ENCODE measurements at places on chromosomes 3 and 15.

DNA sequence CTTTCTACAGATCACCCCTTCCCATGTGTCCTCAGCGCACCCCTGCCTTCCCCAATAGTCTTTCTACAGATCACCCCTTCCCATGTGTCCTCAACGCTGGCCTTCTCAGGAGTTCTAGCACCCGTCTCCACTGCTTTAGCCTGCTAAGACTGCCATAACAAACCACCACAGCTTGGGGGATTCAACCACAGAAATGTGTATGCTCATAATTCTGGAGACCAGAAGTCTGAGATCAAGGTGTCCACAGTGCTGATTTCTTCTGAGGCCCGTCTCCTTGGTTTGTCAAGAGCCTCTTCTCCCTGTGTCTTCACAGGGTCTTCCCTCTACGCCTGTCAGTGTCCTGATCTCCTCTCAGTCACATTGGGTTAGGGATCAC lies 68.1 kb upstream of the CGNL1 start:
- no peak for DNase-seq

DNA sequence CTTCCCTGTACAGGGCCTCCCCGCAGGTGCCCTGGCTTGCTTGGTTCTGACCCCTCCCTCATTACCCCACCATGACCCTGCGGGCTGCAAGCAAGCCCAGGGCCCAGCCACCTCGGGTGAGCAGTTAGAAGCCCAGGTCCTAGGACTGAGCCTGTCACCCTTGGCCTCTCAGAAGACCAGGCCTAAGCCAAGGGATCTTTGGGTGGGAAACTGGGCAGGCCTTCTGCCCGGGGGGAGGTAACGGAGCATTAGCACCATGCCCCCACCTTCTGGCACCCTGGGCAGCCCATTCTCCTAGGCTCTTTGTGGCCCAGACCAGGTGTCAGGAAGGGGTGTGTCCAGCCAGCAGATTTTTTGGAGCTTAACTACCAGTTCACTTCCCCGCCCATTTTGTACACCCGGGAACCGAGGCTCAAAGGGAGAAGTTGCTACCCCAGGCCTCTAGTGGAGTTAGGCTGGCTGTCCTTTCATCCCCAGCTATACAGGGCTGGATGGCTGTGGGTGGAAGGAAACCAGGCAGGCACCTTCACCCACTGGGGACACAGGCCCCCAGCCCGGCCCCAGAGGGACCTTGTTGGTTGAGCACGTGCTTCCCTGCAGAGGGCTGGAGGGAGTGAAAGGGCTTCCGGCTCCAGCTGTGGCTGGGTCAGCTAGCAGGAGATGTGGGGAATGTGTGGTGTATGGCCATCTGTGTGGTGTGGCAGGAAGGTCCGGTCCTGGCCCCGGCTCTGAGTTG lies 1.4 kb downstream of the CSK start:
- DNase-seq: peak; percentile 74

DNA sequence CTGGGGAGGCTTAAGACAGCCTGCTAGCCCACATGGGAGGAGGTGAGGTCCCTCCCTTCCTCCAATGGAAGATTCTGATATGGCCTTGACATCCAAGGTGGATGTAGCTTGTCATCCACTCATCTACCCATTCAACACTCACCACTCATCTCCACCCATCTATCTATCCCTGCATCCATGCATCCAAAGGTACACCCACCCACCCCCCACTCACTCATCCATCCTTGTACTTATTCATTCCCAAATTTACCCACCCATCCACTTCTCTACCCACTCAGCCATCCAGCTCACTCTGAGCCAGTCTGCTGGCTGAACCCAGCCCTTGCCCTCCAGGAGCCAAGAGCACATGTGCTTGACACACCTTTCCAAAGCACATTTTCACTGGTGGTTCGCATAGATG lies 189.7 kb downstream of the TLE3 start:
- DNase-seq: no peak

DNA sequence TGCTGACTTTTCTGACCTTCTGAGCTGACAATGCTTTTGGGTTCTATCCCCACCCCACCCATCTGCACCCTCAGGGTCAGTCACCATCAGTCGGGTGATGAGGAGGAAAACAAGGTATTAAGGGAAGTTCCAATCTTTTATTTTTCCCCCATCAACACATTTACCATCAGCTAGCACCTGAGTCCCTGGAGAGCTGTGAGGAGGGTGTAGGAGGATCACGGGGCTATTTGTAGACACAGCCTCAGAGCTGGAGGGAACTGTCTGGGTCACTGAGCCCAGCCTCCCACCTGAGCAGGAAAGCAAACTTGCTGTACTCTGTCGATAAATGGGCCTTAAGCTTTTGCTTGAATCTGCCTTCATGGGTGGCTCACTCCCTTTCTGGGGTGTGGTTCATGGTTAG lies 24.8 kb upstream of the ZFAND6 start:
- DNase-seq: no peak

DNA sequence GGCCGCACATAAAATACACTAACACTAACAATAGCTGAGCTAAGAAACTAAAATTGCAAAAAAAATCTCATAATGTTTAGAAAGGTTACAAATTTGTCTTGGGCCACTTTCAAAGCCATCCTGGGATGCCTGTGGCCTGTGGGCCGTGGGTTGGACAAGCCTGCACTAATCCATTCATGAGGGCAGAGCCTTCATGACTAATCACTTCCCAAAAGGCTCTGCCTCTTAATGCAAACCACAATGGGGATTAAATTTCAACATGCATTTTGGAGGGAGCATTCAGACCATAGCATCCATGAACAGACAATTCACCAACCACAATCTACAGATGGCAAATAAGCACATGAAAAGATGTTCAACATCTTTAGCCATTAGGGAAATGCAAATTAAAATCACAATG lies 128.2 kb downstream of the SUCLG2 start:
- DNase-seq: no peak

- DNase-seq: no peak
These were observed 220.7 kb upstream of the GAP43 start for GRCh38 chr3:115402651-115403050.

DNA sequence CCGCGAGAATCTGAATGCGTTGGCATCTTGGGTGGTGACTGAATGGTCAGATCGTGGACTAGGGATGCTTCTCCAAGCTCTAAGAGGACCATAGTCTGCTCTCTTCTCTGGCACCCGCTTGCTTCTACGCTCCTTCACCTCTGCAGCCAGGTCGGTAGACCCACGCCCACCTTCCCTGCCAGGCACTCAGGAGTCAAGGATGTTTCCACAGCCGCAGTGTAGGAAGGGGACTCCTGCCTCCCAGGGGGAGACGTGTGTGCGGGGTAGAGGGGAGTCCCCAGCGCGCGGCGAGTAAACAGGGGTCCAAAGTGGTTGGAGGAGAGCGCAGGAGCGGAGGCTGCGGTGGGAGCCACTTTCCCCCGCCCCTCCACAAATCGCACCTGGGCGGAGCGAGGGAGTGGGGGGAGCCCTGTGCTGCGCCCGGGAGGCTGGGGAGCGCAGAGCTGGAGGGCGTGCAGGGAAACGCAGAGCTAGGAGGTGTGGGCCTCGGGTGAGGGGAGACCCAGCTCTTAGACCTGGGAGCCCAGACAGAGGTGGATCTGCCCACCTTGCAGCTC lies 1.7 kb downstream of the LRRC3B start:
- DNase-seq: no peak

DNA sequence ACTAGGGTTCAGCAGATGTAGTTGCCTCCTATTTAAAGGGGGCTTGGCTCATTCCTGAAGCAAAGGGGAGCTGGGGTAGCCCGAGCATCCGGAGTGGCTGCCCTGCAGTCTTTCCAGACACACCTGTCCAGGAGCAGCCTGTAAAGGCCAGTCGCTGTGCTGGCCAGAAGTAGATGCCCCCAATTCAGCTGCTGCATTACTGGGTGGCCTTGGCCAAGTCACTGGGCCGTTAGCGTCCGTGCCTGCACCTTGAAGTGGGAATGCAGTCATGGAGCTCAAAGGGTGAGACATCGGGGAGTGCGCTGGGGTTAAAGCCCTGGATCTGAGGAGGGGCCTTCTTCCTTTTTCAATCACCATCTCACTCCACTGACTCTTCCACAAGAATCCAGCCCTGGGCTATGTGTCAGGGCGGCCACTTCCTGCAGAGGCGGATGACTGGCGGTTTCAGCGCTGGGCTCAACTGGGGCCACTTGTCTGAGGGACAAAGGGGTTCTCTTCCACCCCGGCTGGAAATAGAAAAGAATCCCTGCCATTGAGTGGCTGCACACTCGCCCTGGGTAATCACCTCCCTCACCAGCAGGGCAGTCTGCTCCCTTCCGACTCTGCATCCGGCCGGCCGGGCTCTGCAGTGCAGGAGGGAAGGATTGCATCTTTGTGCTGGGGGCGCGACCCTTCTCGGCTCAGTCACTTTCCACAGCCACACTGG lies 11.8 kb downstream of the ALDH1A3 start:
- DNase-seq: no peak

GRCh38 chr15:60372756-60373155 lies 25.0 kb downstream of the ANXA2 start:
- DNase-seq: no peak

- DNase-seq: no peak
These were observed 121.6 kb upstream of the EIF1B start for GRCh38 chr3:40187945-40188344.

GRCh38 chr3:17800232-17800631 lies 57.8 kb upstream of the TBC1D5 start:
- no peak for DNase-seq

- peak; percentile 86 for DNase-seq
These were observed 38.6 kb upstream of the APH1B start for GRCh38 chr15:63238796-63239195.

DNA sequence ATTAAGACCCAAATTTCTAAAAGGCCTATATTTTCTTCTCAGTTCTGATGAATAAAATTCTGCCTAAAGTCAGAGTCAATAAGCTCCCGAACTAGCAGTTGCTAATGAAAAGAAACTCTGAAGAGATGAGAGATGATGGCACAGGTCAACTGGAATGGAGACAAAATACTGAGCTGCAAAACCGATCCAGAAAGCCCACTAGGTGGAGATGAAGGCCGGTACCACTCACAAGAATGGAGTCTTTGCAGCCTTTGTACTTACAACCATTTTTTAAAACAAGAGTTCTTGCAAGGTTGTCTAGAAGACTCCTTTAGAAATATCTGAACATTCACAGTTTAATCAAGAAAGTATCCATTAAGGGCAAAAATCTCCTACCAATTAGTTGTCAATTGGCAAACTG lies 119.9 kb upstream of the TJP1 start:
- DNase-seq: no peak

DNA sequence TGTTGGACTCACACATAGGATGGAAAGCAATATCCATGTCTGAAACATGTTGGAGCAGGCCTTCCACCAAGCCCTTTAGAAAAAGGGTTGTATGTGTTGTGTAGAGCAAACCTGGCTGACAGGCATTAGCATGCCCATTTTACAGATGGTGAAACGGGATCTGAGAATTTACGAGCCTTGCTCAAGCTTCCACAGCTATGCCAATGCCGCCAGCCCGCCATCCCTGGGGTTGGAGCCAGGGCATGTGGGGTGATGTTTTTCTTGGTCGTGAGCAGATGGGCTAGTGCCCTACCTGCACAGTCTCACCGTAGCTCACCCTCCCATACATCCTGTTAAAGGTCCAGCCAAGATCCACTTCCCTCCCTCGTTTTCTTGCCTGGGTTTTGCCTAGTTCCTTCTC lies 97.5 kb upstream of the TLE3 start:
- no peak for DNase-seq

GRCh38 chr15:55627730-55628368 lies 39.7 kb upstream of the PYGO1 start:
- no peak for DNase-seq

- no peak for DNase-seq
These were observed 33.8 kb downstream of the SLCO3A1 start for GRCh38 chr15:91887321-91887720.

GRCh38 chr3:114672692-114673447 lies 379.0 kb downstream of the TIGIT start:
- DNase-seq: no peak

DNA sequence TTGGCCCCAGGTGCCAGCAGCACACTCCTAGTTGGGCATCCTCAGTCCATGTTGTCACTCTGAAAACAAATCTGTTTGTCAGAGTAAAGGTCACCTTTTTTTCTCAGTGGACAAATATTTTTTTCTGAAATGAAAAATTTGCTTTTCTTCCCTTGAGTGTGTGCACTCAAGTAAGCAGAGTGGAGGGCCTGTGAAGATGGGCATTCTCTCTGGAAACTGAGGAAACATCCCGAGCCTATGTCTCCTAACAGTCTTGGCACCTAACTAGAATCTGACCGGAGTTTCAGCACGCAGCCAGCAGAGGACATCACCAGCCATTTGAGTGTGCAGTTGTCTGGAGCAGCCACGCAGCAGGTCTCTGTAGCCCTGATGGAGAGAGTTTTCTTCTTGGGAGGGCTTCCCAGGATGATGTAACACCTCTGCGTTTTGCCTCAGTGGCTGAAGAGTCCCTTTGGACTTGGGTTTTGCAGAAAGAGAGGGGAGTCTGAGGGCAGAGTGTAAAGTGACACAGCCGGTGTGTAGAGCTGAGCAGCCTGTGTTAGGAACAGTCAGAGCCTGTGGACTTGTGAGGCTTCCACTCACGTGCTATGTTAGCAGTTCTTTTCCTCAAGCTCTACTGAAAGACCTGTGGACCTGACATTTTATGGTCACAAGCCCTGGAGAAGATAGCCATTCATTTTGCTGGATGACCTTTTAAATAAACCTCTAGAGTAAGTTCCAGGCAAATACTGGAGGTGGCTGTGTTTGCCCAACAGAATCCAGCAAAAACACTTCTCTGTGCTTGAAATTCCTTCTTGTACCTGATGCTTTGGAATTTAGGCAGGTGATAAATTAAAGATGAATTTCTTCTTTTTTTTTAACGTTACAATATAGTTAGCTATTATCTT lies 51.6 kb downstream of the ABHD2 start:
- no peak for DNase-seq

DNA sequence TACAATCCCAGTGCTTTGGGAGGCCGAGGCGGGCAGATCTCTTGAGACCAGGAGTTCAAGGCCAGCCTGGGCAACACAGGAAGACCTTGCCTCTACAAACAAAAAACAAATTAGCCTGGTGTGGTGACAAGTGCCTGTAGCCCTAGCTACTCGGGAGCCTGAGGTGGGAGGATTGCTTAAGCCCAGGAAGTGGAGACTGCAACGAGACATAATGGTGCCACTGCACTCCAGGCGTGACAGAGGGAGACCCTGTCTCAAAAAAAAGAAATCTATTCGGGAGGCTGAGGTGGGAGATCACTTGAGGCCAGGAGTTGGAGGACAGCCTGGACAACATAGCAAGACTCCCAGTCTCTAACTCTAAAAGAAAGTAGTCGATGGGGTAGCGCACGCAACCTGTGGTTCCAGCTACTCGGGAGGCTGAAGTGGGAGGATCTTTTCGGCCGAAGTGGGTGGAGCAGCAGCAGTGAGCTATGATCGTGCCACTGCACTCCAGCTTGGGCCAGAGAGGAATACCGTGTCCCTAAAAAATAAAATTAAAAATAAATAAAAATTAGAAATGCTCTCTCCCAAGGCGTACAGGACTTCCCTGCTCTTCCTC lies 775 bp downstream of the C3orf33 start:
- peak; percentile 30 for DNase-seq

DNA sequence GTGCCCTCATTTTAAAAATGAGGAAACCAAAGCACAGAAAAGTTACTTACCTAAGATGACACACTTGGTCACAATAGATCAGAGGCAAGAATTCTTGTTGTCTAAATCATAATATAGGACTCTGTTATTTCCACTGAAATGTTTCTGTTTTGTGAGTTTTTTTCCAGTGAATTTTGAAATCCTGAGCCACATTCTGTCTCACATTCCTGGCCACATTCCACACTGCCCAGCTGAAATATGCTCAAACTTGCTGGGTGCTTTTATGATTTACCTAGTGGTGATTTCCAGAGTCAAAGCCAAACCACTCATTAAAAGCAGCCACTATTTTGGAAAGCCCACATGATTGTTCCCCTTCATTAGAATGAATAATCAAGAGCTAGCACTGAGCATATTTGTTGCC lies 82.3 kb upstream of the NPHP3 start:
- no peak for DNase-seq

All from activated CD4-positive, alpha-beta T cell treated with anti-CD3 and anti-CD28 coated beads, Interleukin-2, amount 50 U/mL, for 16 hours (primary cell).